Activated CD8-positive, alpha-beta memory T cell treated with anti-CD3 and anti-CD28 coated beads for 4 hours (primary cell): ENCODE measurements at places on chromosomes 7 and 10.

DNA sequence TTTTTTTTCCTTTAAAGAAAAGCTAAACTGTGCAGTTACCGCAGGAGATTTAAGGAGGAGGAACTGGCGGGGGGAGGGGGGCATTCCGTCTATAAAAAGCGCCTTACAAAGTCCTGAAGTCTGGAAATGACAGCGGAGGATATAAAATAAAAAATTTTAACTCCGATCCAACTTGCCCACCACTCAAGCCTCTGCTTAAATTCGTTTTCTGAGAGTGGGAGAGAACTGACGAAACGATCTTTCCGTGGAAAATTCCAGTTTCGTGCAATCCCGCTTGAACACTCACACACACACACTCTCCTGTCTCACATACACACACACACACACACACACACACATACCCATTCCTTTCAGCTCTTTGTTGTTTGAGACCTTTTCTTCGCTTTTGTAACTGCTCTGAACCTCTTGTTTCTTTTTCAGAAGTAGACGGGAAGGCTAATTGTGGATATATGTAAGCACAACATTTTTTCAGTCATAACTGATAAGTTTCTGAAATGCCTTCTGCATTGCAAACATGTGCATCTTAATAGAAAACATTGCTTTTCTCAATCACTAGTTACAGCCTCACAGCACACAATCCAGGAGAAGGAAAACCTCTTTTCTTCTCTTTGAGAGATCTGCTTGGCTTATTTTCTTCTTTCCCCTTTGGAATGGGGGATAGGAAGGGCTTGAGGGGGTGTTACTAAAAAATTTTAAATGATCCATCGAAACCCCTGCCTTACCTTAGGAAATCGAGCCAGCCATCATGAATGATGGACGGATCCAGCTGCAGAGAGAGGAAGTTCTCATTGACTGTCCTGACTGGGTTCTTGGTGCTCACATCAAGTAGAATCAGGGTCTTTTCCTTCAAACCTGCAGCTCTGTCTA is 628 bp downstream of the HPSE2 start:
- DNase-seq: no peak

- DNase-seq: no peak
Observed at GRCh38 chr10:42952349-42952748, 124.5 kb upstream of the RET start.

DNA sequence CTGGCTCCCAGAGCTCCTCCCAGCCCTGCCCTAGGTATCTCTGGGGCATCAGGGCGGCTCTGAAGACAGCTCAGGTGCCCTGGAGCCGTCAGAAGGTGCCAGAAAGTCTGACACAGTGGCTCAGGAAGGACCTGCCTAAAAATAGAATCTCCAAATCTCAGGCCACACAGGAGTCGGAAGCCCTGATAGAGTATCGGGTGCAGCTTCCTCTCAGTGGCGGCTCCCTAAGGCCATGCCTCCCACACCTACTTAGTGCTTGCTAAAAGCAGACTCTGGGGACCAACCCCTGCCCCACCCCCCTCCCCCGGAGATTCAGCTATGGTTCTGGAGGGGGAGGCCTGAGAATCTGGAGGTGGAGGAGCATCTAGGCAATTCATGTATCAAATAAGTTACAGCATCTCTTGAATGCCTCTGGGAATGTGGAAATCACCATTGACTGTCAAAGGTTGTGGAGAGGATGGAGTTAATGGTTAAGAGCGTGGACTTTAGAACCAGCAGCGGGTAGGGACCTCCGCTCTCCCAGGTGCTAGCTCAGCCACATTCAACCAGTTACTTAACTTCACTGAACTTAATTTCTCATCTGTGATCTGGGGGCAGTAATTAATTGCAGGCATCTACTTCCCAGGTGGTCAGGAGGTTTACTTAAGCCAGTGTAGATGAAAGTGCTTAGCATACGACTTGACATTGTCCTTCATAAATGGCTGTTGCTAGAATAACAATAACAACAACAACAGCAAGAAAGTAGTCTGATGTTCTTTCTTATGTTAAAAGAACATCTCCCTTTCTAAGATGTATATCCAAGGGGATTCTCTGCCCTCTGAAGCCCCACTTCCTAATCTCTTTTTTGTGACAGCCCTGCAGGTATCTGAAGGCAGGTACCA is 38.6 kb upstream of the MXI1 start:
- no peak for DNase-seq

DNA sequence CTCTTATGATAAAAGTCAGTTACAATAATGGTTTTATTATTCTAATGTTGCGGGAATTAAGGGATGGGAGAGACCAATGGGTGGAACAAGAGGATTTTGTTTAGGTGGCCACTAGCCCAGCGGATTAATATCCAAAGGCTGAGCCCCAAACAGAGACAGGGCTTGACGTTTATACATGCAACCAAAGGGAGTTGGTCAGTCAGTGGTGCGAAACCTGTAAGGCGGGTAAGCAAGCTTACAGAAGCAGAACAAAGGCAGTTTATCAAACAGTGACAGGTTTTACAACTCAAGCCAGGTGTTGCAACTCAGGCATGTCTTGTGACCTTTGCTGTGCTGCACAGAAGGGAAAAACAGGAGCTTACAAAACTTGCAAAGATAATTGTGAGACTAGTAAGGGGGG is 622.9 kb upstream of the MBL2 start:
- DNase-seq: no peak

GRCh38 chr10:120701381-120701780 is 149.8 kb upstream of the WDR11 start:
- no peak for DNase-seq

DNA sequence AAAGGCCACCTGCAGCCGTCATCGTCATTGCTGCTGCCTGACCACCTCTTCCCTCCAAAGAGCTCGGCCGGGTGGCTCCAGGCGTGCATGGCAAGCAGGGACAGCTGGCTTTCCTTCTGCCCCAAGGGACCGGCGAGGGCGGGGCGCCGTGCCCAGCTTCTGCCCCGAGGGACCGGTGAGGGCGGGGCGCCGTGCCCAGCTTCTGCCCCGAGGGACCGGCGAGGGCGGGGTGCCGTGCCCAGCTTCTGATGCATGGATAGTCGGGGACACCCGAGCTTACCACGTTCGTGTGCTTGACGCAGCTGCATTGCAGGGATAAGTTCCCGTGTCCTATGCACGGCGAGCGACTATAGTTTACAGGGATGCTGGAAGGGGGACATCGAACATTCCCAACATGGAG is 27.0 kb downstream of the CFAP46 start:
- DNase-seq: no peak

GRCh38 chr7:141511676-141512396 is 39.4 kb upstream of the AGK start:
- DNase-seq: no peak

DNA sequence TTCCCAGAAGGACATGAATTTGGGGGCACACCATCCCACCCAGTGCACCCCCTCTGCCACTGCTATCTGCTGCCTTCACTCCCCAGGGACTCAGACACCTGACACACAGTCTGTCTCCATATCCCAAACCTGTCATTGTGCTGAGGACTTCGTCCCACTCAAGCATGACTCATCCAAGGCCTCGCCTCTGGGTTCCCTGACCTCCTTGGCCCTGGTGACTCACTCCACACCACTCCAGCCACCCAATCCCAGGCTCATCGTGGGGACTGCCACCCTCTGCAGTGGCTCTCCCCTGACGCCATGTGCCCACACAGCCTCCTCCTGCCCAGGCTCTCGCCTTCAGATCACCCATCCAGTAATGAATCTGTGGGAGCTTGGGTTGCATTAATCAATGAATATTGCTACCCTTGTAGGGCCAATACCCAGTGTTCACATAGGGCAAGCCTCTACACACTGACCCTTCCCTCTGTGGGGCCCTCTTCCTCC is 6.6 kb upstream of the INSIG1 start:
- DNase-seq: no peak

- no peak for DNase-seq
Observed at GRCh38 chr7:158531661-158532060, 56.0 kb downstream of the PTPRN2 start.
